ENCODE measurements at places on chromosomes 3 and 15. TPM values are rescaled to one million over a fixed set of nuclear protein-coding genes. Genes with fewer than 3 reads are reported as not detected.

Gene LRTM1
- polyA plus RNA-seq, result not detected

Gene RBPMS2
- 10.5 TPM for polyA plus RNA-seq

Gene NANOGP8
- 0.21 TPM for polyA plus RNA-seq

Gene BMF
- 39.2 TPM for polyA plus RNA-seq

Gene ITIH3
- 5.1 TPM for polyA plus RNA-seq

DNA sequence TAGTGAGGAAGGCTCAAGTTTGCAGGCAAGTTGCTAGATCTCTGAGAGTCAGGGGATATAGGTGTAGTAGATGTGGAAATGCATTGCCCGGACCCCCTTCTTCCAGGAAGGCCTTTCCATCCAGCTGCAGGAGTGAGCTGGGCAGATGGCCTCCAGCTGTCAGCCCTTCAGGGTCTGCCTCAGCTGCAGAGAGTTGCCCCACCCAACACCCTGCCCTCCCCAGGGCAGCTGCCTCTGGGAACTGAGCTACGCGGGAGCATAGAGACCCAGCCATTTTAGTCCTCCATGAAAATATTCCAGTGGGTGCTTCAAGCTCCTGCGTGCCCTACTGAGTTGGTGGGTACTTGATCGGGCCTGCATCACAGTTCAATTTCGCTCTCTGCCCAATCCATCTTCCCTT is 29.6 kb downstream of the SPG21 start:
- no peak for DNase-seq

GRCh38 chr3:188861842-188862744 is 309.7 kb upstream of the TPRG1 start:
- no peak for DNase-seq

- DNase-seq, result no peak
These were observed 70.7 kb upstream of the SYN2 start for GRCh38 chr3:11933529-11933928.

DNA sequence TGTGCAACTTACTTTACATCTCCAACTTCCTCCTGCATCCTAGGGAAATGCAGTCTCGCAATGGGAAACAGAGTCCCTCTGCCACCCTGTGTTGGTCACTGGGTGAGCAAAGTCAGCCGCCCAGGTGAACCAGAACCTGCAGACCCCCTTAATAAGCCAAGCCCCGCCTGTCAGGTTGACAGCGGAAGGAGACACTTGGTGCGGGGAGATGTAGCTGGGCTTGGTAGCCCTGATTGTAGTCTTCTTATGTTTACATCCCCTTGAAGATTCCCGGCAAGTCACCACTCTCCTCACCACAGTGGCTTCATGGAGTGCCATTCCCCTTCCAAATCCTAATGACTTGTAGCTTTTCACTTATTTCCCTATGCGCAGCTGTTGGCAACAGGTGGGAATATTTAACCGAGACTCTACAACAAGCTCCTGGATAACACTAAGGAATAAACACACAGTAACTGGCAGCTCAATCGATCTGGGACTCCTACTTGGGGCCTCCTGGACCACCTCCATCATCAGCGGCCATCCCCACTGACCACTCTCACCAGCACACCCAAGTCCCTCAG is 17.7 kb upstream of the CLSTN2 start:
- DNase-seq, result no peak

DNA sequence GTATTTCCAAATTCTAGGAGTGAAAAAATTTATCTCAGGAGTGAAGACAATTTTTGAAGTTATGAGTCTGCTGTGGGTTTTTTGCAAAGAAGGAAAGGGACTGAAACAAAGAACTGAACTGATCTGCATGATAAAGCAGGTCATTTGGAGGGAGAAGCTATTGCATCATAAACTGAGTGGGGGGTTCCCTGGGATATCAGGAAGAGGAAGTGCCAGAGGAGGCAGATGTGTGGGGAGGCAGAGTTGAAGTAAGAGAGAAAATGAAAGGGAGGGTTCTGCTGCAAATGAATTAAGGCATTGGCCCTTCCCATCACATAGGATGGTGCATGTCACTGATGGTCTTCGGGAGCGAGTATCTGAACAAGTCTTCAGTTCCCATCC is 379.2 kb downstream of the VPS13C start:
- DNase-seq, result no peak

GRCh38 chr15:66170042-66170441 is 83.5 kb downstream of the MEGF11 start:
- DNase-seq, result no peak

DNA sequence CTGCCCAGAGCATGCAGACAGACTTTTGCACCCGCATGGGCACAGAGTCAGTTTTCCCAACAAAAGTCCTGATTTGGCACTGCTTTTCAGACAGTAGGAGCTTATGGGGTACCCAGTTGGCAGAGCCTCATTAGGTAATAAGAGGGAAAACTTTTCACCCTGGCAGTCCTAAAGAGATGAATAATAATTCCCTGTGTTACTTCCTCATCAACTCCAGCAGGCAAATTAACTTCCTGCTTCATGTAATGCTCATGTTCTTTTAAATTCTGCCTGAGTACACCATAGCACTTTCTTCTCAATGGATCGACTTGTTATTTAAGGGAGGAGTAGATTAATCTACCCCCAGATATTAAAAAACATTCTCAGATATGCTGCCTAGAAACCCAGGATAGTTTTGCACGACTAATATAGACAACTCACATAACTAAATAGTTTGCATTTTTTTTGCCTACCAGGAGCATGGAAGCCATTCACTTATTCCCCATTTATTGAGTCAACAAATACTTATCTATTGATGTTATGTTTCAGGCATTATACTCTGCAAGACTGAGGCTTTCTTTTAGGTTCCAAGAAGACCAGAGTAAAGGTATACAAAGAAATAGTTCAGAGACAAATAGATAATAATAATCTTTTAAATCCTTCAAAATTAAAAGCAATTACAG is 214.5 kb downstream of the KCNMB2 start:
- no peak for DNase-seq

DNA sequence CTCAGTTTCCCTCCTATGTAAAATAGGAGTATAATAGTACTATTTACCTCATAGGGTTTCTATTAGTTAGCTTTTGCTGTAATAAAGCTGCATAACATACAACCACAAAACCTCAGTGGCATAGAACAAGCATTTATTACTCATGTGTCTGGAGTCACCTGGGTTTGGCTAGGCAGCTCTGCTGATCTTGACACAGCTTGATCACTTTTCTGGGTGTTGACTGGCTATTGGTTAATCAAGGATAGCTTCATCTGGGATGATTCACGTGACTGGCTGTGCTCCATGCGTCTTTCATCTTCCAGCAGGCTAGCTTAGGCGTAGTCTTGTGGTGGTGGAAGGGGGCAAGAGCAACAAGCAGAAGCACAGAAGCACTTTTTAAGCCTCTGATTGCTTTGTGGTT is 112.6 kb downstream of the SQOR start:
- DNase-seq, result no peak
